Lower leg skin (tissue), 4 donors: ENCODE measurements at places on chromosomes 4 and X. TPM values are rescaled to one million over a fixed set of nuclear protein-coding genes. Genes with fewer than 3 reads are reported as not detected.

- DNase-seq: no peak
Measured at GRCh38 chrX:37875675-37876074, 28.3 kb upstream of the DYNLT3 start.

DNA sequence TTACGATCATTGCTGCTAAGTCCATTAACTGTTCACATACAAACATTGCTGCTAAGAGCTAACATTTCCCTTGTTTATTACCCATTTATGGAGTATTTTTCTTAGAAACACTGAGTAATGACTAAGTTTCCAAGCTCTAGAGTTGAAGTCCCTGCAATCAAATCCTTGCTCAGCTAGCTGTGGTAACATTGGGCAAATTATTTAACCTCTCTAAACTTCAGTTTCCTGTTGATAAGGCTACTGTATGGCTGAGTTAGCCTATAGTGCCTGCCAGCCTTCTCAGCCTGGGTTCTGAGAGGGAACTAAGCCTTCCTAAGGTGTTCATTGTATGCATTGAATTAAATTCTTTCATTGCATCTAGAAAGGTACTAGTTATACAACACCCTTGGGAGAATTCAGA lies 15.2 kb upstream of the SCOC start:
- DNase-seq: no peak

GRCh38 chr4:62627671-62628070 lies 1427.5 kb downstream of the ADGRL3 start:
- DNase-seq: no peak

ADGRG2 gene
- total RNA-seq: 0.61 TPM

ARL13A gene
- not detected for total RNA-seq

DNA sequence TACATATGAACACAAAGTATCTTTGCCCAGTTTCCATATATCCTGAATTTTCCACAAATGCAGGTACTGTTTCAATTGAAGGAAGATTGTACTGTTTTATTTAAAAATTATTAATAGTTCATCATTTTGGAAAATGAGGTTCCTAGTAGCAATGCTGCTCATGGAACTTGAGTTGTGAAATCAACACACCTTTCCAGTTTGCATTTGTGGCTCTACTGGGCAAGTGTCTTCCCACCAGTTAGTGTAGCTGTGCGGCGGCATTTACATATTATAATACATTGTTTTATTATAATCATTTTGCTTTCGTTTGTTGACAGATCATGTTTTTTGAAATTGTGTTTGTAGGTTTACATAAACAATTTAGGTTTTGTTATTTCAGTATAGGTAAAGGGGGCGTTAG lies 2.0 kb upstream of the DDX3X start:
- DNase-seq: no peak

XPNPEP2 gene
- 1.7 TPM for total RNA-seq
